ENCODE measurements at places on chromosomes 16 and 17.

DNA sequence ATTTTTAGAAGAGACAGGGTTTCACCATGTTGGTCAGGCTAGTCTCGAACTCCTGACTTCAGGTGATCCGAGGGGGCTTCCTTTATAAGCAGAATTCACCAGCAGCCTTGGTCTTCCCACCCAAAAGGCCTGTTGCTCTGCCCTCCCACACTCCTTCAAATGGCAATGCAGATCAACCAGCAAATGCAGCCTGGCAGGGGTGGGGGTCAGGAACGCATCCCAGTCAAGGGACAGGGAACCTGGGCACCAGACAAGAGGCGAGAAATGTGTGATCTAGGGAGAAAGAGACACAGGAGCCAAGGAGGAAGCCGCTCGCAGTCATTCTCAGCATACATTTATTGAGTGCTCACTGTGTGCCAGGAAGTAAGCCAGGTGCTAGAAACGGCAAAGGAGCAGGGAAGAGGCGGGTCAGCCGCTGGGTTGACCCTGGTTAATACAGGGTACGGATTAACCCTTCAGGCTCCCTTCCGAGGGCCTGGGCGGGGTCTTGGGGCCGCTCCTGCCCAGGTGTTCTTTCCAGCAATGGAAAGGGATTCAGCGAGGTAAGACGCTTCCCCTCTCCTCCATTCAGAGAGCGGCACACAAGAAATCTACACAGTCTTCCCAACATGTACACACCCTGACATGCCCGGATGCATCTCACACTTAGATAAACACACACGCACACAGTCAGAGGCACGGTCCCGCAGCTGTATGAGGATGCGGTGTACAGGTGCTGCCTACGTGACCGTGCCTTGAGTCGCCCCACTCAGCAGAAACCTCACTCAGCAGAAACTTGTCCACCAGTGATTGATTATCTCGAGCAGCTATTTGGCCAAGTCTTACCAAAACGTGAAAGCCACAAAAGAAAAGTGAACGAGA, 6.6 kb upstream of the PITPNA start:
- DNase-seq = no peak

DNA sequence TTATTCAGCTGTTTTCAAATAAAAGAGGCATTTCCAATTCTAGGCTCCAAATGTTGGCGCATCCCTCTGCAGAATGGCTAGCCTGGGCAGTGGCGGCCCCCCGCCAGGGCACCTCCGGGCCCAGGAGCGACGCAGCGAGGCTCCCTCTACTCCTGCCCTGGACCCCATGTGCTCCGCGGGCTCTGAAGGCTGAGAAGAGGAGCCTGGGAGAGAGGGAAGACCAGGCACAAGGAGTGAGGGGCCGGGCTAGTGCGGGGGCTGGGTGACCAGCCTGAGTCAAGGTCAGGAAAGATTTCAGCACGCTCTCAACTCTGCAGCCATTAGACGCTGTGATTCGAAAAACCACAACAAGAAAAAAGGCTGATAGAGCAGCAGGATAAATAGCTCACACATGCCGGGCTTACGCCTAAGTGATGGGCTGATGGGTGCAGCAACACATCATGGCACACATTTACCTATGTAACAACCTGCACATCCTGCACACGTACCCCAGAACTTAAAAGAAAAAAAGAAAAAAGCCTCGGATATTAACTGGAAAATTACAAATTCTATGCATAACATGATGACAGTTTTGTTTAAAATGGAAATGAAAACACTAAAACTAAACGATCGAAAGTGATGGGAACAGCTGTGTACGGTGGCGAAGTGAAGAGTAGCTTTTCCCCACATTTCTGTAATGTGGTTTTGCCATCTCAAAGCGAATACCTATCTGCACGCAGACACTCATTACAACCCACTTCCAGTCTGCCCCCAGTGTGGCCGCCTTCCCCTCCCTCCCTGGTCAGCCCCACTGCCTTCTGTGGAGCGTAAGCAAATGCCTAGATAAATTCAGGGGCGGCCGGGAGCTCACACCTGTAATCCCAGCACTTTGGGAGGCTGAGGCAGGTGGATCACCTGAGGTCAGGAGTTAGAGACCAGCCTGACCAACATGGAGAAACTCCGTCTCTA, 44.4 kb downstream of the MAP1LC3B start:
- DNase-seq = no peak

GRCh38 chr16:84495506-84495905, 9.0 kb downstream of the MEAK7 start:
- no peak for DNase-seq

DNA sequence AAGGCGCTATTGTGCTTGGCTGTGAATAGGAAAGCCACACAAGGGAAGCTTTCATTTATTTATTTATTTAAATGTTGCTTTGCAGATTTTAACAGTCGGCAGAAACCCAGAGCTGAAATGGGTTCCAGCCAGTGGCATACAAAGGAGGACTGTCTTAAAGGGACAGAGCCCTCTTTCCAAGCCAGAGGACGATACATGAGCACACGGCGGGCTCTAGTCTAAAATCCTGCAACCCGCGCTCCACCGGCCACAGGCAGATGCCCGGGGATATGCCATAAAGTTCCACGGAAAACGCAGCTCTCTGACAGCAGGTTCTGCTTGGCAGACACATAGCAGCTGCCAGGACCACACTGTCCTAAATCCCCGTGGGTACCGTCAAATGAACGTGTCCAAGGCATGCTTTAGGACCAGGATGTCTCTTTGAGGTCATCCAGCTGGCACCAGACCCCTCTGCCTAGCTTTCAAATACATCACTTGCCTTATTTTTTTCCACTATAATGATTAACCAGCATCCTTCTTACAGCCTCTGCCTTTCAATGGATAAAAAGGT, 64.6 kb downstream of the CYTH1 start:
- peak; percentile 42 for DNase-seq

DNA sequence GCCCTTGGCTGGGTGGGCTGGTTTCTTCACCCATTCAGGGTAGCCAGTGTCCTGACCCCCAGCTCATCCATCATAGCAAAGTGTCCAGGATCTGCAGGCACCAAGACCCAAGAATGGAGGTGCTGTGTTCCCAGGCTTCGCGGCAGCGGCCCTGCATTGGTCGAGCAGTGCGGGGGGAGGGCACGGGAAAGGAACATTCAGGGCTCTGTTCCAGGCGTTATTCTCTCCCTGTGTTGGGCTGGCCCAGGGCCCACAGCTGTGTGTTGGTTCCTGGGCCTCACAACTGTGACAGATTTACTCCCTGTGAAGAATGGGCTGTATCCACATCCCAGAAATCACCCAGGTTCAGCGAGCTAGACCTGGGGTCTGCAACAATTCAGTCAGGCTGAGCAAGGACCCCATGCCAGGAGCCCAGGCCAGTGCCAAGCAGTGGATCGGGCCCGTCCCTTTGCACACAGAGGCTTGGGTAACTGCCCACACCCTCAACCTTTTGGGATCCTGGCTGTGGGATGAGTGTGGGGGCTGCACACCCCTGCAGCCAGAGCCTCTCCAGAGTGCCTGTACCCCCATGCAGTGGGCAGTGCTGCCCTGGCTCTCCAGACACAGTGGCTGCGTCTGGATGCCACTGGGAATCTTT, 10.0 kb downstream of the GPT2 start:
- no peak for DNase-seq

GRCh38 chr16:87515475-87516330, 22.9 kb upstream of the ZCCHC14 start:
- DNase-seq = no peak

GRCh38 chr16:24170407-24170806, 85.7 kb upstream of the CACNG3 start:
- DNase-seq = no peak

GRCh38 chr17:43940630-43941029, 1.6 kb downstream of the PPY start:
- peak; percentile 84 for DNase-seq

DNA sequence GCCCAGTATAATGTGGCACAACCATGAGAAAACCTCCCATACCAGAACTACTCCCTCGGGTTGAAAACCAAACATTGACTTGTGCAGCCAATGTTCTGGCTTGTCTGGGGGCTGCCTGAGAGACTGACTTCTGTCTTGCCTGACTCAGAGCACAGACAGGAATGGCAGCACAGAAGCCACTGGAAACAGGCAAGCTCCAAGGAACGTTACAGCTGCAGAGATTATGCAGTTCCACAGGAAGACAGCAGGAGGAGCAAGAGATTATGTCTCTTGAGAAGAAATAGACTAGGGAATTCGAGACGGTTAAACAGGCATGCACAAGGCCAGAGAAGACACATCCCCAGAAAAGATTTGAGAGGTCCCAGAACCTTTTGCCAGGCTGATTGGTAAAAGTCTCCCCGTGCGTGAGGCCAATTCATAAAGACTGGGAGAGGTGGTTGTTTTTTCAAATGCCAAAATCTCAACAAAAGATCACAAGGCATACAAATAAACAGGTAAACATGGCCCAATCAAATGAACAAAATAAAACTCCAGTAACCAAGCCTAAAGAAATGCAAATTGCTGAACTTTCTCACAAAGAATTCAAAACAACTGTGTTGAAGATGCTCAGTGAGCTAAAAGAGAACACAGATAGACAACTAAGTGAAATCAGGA, 90.6 kb upstream of the CDH5 start:
- peak; percentile 63 for DNase-seq
